ENCODE measurements at places on chromosomes 13 and 19.

- DNase-seq = no peak
Measured at GRCh38 chr13:100149389-100149788, 60.5 kb downstream of the PCCA start.

GRCh38 chr19:29292153-29292552 is 79.2 kb upstream of the UQCRFS1 start:
- no peak for DNase-seq

DNA sequence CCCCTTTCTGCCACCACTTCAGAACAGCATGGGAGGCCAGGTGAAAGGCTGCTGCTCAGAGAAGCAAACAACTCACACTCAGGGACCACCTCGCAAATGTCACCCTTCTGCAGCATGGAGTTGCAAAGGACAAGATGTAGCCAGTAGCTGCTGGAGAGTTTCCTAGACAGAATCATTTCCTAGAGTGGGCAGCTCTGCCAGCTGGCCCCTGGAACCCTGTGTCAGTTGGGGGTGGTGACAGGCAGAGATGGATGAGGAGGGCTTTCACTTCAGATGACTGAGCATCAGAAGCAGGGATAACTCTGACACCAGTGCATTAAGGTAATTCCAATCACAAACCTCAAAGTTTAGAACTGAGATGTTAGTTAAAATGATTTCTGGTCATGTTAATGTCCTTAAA is 34.4 kb upstream of the EPHX3 start:
- DNase-seq = no peak

GRCh38 chr13:23654111-23655110 is 84.2 kb downstream of the TNFRSF19 start:
- no peak for DNase-seq

- DNase-seq = peak; percentile 96
Measured at GRCh38 chr19:38869836-38870607, 8.1 kb downstream of the RINL start.
